Left ventricle myocardium inferior (tissue), 1 donor: ENCODE measurements at places on chromosomes 6 and 20.

GRCh38 chr6:11200356-11200755 is 32.1 kb downstream of the NEDD9 start:
- DNase-seq: no peak

GRCh38 chr6:42441697-42442081 is 10.0 kb downstream of the TRERF1 start:
- no peak for DNase-seq

DNA sequence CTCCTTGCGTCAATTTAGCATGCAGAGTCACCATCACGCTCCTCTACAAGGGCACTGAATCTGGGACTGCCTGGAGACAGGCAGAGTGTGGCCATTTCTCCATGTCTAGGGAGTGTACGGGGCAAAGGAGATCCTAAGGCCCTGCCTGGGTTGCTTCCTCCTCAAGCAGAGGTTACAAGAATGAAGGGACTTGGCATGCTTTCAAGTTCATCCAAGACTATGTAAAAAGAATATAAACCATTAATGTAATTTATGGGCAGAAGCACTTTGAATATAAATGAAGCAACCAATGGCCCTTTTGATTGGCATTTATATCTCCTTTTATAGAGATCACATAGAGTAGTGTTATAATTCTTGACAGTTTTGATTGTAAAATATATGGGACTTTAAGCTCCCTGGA is 137.5 kb downstream of the BTBD3 start:
- no peak for DNase-seq

DNA sequence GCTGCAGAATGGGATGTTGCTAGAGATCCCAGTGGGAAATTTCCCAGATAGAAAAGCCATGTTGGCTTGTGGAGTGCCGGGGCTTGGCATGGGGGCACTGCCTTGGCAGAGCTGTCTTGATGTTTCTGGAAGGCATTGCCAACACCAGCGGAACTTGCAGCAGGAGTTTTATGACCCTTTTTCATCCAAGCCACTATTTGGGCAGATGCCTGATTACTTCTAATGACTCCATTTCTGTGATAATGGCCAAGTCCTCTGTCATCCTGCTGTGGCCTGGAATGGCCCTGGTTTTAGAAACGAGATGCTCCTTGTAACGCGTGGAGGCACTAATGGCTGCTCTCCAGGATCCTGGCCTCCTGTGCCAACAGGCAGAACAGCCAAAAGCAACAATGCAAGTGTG is 229.0 kb downstream of the ZNF217 start:
- no peak for DNase-seq

GRCh38 chr20:57671662-57672061 is 38.2 kb downstream of the PMEPA1 start:
- no peak for DNase-seq

DNA sequence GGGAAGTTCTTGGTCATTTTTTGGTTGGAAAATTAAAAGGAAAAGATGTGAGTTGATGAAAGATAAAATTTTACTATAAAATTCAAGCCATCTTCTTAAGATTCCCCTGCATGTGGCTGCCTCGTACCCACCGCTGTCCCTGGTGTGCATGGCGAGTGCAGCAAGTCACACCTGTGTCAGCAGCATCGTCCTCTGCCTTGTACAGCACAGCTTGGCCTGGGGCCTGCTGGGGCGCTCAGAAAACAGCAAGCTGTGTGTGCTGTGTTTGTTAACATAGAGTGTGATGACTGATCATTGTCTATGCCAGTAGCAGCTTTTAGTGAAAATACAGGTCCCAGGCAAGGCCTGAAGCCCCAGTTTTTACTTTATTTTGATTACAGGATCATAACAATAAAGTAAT is 56.7 kb downstream of the FAM120B start:
- no peak for DNase-seq
